CD4-positive, alpha-beta memory T cell (primary cell): ENCODE measurements at places on chromosomes 16 and 17.

GRCh38 chr17:74877592-74878548 lies 5.1 kb upstream of the FDXR start:
- no peaks in the 10 kb centered on the region for H3K36me3 ChIP-seq
- H3K4me3 ChIP-seq, result no peak overlapping the region
- DNase-seq, result no peak
- no peak overlapping the region for H3K27ac ChIP-seq
- no peaks in the 10 kb centered on the region for H3K27me3 ChIP-seq

DNA sequence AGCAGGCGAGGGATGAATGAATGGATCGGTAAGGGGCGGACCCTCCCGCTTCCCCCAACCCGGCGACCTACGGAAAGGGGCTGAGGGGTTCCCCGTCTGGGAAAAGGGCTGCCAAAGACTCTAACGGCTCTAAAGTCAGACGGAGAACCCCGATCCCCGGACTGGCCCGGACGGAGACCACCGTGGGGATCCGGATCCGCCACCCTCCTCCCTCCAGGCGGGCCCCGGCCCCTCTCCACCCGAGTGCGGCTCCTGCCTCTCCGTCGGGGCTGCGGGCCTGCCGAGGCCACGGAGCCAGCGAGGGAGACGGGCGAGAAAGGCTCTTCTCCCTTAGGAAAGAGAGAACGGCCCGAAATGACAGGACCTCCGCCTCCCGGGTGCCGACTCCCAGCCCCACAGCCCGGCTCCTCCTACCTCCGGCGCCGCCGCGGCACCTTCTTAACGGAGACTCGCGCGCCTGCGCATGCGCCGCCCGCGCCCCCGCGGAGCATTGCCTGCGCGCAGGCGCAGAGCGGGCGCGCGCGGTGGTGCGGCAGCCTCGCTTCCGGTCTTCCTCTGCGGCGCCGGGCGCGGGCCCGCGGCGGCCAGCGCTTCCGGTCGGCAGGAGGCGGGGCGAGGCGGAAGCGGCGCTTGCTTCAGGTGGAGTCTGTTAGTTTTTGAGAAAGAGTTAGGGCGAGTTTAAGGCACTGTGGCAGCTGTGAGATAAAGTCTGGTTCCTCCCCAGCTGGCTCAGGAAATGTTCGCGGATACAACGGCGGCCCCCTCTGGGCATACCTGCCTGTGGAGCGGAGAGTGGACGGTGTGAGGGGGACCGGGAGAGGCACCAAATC lies at the start of gene SLX4:
Gene SLX4 (minus strand): TSS at position 461 of the 830 bp plus-strand sequence. CDS start 2,642 bp downstream, outside the sequence.
- H3K27me3 ChIP-seq, result no peaks in the 10 kb centered on the region
- DNase-seq, result peak; percentile 88
- H3K27ac ChIP-seq, result peak within 1 kb of the TSS; percentile 92
- H3K4me1 ChIP-seq, result peaks cover 34% of the 10 kb centered on the region
- H3K4me3 ChIP-seq, result peak within 1 kb of the TSS; percentile 98

GRCh38 chr16:10589109-10589508 lies 8.7 kb upstream of the EMP2 start:
- H3K4me1 ChIP-seq, result no peaks in the 10 kb centered on the region
- H3K4me3 ChIP-seq, result no peak overlapping the region
- DNase-seq, result no peak
- no peaks in the 10 kb centered on the region for H3K27me3 ChIP-seq
- no peak overlapping the region for H3K27ac ChIP-seq
- no peaks in the 10 kb centered on the region for H3K36me3 ChIP-seq

- H3K4me1 ChIP-seq, result no peaks in the 10 kb centered on the region
- DNase-seq, result no peak
- H3K4me3 ChIP-seq, result no peak overlapping the region
- no peaks in the 10 kb centered on the region for H3K36me3 ChIP-seq
Measured at GRCh38 chr17:60640503-60640902, 37.1 kb upstream of the BCAS3 start.

DNA sequence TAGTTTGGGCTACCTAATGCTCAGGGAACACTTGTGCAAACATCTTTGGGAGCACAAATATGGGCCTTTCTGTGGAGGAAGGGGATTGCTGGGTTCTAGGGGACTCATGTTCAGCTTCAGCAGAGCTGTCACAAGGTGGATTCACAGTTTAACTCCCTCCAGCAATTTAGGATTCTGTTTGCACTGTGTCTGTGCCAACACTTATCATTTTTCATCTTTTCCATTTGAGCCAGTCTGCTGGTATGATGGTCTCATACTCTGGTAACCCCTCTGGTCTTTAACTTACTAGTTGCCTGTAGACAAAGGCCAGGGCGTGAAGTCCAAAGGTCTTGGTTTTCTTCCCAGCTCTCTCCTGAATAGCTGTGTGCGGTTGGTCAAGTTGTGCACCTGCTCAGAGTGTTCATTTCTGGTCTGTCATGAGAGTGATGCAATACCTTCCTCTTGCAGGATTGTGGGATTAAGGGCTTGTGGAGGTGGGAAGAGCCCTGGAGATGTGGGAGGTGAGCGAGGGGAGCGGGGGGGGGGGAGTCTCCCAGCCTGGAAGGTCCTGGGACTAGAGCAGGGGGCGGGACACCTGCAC lies 152.6 kb downstream of the CMIP start:
- no peaks in the 10 kb centered on the region for H3K36me3 ChIP-seq
- DNase-seq, result no peak
- H3K27ac ChIP-seq, result no peak overlapping the region
- no peaks in the 10 kb centered on the region for H3K27me3 ChIP-seq
- H3K4me3 ChIP-seq, result no peak overlapping the region

- no peak for DNase-seq
- H3K4me3 ChIP-seq, result no peak within 1 kb of the TSS
- H3K4me1 ChIP-seq, result peaks cover 39% of the 10 kb centered on the region
- no peaks in the 10 kb centered on the region for H3K27me3 ChIP-seq
- H3K27ac ChIP-seq, result no peak within 1 kb of the TSS
- no peaks in the 10 kb centered on the region for H3K36me3 ChIP-seq
Measured at GRCh38 chr16:3017794-3018506, at the start of gene CLDN6. Gene CLDN6 (minus strand): TSS chr16:3018183. CDS start chr16:3016021, 2,162 bp downstream.

DNA sequence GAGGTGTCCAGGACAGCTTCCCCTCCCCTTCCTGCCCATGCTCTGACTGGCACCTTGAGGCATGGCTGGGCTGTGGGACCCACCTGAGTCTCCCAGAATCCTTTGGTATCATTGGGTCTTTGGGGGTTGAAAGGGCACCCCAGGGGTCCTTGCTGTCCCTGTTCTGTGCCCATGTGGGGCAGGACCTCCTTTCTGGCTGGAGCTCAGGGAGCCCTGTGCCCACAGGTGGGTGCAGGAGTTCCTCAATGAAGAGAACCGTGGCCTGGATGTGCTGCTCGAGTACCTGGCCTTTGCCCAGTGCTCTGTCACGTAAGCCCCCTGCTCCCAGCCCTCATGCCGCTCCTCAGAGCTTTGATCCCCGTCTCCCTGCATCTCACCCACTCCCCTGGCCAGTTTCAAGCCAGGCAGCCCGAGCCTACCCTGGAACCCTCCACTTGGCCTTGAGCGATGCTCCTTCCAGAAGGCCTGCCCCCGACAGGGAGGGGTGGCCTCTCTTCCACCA lies 11.8 kb downstream of the FMNL1 start:
- H3K27me3 ChIP-seq, result no peaks in the 10 kb centered on the region
- H3K36me3 ChIP-seq, result peaks cover 61% of the 10 kb centered on the region
- peak overlapping the region; percentile 35 for H3K27ac ChIP-seq
- peaks cover 76% of the 10 kb centered on the region for H3K4me1 ChIP-seq
- DNase-seq, result no peak
